ENCODE measurements at places on chromosomes 3 and 15.

DNA sequence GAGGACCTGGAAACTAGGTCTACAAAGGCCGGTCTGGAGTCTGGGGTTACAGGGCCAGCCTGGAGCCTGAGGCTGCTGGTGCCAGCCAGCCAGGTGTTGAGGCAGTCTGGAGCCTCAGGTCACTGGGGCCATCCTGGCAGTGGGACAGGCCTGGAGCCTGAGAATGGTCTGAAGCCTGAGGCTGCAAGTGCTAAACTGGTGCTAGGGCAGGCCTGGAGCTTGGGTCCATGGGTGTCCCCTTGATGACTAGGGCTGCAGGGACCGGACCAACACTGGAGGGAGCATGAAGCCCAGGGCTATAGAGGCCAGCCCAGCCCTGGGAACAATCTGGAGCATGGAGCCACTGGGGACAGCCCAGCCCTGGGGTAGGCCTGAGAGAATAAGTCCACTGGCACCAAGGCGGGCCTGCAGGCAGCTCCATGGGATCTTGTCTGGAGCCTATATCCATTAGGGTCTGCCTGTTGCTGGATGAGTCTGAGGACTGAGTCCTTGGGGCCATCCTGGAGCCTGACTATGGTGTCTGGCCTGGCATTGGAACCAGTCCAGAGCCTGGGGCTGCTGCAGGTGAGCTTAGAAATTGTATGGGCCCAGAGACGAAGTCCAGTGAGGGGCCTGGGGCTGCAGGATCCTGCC, 101.9 kb downstream of the GLDN start:
- DNase-seq: no peak

DNA sequence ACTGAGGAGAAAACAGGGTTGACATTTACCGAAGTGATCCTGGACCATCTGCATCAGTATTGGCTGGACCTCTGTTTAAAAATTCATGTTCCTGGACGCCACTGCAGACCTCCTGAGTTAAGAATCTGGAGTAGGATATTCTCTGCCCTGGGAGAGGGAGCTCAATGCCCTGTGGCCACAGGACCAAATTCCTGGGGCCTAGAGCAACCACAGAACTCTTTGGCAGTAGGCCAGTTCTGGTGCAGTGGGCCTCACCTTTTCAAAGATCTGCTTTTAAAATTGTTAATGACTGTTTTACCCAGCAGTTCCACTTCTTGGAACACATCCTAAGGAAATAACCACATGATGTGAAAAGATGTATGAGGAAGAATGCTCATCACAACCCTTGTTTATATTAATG, 133.3 kb upstream of the ADPGK start:
- no peak for DNase-seq

DNA sequence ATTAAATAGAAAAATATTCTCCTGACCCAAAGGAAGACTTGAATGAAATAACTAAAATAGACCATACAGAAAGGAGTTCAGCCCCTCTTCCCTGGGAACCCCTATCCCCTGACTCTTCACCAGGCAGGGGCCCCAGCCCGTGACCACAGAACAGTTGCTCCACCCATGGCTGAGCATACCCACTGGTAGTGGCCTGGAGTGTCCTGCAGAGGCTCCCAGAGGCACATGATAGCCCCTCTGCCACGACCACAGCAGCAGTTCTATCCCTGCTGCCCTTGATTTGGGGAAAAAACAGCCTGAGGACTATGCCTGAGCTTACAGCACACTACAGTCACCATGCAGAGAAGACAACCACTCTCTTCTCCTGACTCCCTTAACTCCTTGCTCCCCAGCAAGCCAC, 31.8 kb downstream of the TTC14 start:
- no peak for DNase-seq

GRCh38 chr3:183536238-183536880, 19.1 kb downstream of the KLHL6 start:
- DNase-seq: no peak

- no peak for DNase-seq
Observed at GRCh38 chr3:72510247-72510646, 338.0 kb downstream of the SHQ1 start.

DNA sequence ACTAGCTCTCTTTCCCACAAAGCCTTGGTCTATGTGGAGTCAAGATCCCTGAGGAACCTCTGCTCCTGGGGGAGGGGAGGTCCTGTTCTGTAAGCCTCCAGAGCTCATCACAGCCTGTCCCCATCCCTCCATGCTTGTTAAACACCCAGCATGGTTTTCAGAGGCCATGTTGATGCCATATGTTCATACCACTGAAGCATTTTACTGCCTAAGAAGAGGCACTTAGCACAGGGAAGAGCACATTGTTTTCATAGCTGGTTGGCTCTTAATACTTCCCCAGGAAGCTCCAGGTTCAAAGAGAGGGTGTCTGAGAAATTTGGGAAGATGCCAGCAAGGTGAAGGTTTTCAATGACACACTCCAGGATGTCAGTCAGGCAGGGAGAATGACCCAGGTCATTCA, 25.6 kb downstream of the CPNE4 start:
- no peak for DNase-seq

GRCh38 chr3:15681668-15682067, 80.1 kb downstream of the BTD start:
- no peak for DNase-seq

- no peak for DNase-seq
Observed at GRCh38 chr3:86702381-86702958, 288.5 kb downstream of the VGLL3 start.

DNA sequence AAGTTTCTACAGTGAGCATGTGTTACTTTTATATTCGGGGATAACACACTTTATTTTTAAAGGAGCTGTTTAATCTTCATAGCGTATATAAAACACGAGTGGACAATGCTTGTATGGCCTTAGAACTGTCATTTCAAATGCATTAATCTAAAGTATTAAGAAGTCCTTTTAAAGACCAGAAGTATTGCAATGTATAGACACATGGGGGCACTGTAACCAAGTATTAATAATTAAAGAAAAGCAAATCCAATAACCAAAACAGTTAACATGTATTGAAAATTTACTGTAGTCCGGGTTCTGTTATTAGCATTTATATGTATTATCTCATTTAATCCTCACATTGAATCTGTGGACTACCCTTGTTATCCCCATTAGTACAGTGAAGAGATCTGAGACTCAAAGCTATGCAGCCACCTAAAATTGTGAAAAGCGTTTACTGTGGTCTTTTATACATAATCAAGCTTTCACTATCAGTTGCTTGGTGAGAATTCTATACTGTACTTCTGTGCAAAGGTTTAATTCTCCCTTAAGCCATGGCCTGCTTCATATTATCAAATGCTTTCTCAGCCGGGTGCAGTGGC, 10.1 kb downstream of the ARL14 start:
- no peak for DNase-seq

DNA sequence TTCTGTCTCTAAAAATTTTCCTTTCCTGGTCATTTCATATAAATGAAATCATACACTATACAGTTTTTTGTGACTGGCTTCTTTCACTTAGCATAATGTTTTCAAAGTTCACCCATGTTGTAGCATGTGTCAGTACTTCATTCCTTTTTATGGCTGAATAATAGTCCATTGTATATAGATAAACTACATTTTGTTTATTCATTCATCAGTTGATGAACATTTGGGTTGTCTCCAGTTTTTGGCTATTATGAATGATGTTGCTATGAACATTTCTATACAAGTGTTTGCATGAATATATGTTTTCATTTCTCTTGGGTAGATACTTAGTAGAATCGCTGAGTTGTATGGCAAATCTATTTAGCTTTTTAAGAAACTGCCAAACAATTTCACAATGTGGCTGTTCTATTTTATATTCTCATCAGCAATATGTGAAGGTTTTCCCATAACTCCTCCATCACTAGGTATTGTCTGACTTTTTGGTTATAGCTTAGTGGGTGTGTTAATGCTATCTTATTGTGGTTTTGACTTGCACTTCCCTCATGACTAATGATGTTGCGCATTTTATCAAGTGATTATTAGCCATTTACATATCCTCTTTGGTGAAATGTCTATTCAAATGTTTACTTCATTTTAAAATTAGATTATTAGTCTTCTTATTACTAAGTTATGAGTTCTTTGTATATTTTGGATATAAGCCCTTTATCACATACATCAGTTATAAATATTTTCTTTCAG, 21.7 kb upstream of the AP4E1 start:
- DNase-seq: no peak

- no peak for DNase-seq
Observed at GRCh38 chr3:71066849-71067261, 516.7 kb downstream of the FOXP1 start.

DNA sequence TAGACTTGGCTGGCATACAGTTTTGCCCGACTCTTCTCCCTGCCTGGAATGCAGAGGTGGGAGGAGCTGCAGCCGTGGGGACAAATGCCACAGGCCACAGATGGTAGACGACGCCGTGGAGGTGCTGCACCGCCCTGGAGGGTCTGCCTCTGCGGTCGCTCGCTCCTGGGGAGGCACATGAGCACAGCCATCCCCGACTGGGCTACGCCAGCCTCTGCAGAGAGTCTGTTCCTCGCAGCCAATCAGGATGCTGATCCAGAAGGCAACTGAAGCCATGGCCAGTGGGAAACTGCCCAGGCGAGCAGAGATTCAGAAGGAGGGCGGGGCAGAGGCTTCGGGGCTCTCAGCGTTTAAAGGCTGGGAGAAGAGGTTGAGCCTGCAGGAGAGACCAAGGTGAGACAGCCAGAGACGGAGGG, 11.9 kb upstream of the LRRC15 start:
- DNase-seq: no peak

- no peak for DNase-seq
Observed at GRCh38 chr15:89899295-89899945, 5.6 kb upstream of the AP3S2 start.

GRCh38 chr3:196272826-196273225, 14.7 kb downstream of the PCYT1A start:
- no peak for DNase-seq

DNA sequence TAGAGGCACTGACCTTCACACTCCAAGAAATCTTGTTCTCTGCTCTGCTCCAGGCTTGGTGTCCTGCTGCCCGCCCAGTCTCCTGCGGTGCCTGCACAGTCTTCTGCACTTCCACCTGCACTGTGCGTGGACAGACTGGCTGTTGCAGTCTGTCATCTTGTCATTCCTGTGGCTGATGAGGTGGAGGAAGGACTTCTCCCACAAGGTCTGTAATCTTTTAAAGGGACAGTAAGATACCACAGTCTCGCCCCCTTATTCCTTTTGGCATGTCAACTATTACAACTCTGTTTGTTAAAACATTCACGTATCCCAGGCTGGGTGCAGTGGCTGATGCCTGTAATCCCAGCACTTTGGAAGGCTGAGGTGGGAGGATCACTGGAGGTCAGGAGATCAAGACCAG, 54.1 kb upstream of the IGF2BP2 start:
- no peak for DNase-seq

Measured in activated T-helper 1 cell treated with Interleukin-2 at 50 U/mL for 16 hours (primary cell).